ENCODE measurements at places on chromosomes 16 and 17.

DNA sequence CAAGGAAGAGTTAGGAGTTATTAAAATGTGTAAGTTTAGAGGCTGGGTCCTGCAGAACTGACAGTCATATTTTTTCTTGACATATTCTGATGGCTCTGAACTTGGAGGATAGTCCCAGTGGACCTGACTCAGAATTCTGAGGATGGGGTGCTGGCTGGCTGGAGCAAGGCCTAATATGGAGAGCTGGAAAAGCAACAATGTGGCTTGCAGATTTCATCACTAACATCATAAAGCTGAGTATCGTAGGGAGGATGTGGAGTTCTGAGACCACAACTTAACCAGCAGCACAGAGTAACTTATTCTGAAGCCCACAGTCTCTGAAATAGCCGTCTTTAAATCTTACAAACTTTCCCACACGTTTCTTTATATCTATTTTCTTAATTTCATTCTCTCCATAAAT lies 2.3 kb downstream of the KRTAP1-5 start:
- no peak for DNase-seq

- no peak for DNase-seq
Measured at GRCh38 chr16:11333010-11333409, 12.2 kb upstream of the RMI2 start.

DNA sequence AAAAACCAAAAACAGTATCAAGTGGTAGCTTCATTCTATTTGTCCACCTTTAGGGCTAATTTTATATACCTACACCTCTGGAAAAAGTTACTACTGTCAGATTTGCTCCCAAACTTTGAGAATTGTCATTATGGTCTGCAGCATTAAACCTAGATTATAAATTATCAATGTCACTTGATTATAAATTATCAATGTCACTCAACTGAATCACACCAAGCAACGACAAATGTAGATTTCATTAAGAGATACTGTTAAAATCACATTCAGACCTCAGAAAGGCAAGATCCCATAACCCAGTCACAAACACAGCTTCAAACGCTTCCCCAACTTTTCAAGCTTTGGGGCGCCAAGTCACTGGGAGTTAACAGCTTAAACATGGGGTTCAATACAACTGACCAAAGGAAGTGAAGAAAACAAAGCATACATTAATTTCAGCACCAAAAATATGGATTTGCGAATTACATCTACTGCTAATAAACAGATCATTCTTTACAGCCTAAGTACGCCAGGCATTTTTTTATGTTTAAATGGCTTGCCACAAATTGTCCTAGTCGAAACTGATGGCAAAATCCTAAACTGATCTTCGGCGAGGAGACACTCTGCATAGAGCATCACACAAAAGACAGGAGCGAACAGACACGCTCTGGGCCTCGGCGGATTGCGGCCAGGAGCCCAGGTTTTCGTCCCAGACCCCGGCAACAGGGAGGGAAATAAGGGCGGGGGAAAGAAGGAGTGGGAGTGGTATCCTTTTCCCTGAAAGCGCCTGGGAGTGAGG lies 981 bp downstream of the GLG1 start:
- DNase-seq = no peak

DNA sequence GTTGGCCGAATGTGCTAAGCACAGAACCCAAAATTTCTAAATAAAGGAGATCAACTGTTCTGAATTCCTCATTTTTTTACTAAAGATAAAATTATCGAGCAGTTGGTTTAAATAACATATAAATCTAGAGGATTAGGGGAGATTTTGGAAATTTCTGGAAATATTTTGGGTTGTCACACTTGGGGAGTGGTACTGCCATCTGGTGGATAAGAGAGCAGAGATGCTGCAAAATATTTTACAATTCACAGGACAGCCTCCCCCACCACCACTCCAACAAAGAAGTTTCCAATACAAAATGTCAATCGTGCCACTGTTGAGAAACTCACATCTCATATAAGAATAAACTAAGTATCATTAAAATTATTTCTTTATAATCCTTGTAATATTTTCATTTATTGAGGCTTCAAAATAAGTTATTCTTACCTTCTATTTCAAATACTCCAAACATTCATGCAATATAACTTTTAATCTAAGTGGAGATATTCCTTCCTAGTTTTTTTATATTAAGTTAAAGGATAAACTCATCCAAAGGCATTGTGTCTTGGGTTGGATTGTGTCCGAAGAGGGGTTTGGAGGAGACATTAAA lies 17.0 kb upstream of the ABCA8 start:
- DNase-seq = peak; percentile 7

DNA sequence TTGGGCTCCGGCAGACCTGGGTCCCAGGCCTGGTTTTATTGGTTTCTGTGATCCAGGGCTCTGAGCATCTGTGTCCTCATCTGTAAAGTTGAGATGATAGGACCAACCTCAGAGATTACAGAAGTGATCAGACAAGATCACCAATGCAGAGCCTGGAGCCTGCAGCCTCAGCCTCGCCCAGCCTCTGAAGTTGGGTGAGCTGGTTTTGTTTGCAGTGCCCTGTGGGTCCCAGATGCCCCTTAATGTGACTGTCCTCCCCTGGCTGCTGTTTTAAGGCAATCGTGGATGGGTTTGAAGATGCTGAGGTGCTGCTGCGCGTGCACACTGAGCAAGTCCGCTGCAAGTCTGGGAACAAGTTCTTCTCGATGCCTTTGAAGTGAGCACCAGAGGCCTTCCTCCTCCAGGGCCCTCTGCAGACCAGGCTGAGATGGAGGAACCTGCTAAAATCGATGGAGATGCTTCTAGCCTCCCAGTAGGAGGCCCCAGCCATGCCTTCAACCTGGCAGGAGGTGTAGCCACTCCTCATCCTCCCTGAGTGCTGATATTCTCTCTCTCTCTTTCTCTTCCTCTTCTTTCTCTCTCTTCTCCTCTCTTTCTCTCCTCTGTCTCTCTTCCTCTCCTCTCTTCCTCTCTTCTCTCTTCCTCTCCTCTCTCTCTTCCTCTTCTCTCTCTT lies 5.6 kb upstream of the MMP15 start:
- DNase-seq = no peak

DNA sequence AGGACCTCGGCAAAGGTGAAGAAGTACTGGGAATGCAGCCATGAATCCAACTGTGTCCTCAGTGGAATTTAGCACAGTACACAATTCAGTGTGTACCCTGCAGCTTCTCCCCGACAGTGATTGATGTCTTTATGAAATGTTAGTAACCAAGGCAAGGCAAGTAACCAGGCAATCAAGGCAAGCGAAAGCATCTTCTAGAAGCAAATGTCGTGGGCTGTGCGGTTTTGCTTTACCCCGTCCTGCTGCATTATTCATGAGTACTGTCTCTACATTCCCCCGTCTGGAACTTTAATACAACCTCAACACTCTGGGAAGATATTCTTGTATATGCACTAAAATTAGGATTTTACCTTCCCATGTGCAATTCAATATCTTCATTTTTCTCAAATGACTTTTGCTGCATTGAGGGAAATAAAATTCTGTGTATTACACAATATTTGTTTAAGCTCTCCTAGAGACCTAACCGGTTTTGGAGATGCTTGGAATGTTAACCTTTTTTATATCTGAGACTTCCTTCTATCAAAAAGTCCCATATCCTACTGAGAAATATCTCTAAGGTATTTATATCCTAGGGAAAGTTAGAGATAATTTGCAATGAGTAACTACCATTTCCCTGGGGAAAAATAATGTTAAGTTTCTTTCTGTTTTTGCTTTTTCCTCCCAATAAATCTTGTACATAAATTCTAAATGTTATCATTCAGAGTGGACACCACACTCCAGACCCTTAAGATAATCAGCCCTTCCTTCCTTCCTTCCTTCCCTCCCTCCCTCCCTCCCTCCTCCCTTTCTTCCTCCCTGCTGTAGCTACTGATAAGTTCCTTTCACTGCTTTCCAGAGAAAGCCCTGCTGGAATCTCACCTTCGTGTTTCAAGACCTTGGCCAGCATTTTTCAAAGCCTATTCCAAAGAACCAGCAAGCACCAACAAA lies 51.9 kb upstream of the ADORA2B start:
- DNase-seq = no peak

GRCh38 chr16:65828296-65828695 lies 538.2 kb upstream of the CDH5 start:
- DNase-seq = no peak

- DNase-seq = no peak
Measured at GRCh38 chr16:55255733-55256282, 68.2 kb upstream of the IRX6 start.

DNA sequence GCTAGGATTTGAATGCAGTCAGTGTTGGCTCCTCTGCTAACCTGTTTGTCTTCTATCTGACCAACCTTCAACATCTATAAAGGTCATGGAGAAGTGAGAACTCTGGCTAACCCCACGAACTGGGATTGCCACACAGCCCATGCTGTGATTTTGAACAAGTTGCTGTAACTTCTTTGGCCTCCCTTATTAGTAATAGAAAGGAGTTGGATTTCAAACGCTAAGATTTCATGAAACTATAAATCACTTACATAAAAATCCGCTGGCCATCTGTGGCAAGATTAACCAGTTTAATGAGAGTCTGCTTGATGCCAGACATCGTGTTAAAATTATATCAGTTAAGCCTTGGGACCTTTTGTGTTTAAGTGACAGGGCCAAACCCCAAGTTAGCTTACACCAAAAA lies 53.4 kb downstream of the HSD17B2 start:
- no peak for DNase-seq

GRCh38 chr17:47973541-47973940 lies 2.6 kb downstream of the CDK5RAP3 start:
- no peak for DNase-seq

DNA sequence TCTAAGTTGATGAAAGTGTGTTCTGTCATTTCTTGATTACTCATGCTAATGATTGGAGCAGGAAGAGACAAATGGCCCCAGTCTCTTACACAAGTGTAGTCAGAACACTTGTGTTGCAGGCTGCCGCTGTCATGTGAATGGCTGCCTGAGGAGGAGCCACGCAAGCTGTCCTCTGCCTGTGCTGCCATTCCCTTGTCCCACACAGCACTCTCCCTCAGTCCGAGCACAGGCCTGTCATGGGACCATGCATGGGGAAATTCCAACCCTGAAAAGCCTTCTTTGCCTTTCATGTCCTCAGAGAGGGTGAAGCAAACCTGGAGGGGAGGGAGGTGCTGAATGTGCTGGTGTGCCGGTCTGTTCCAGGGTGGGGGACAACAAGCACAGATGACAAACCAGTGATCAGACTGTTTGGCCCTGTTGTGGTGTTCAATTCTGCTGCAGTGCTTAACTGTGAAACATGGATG lies 109.4 kb downstream of the MRTFB start:
- DNase-seq = no peak

- DNase-seq = no peak
Measured at GRCh38 chr17:41870627-41871026, 5.4 kb upstream of the KLHL11 start.

DNA sequence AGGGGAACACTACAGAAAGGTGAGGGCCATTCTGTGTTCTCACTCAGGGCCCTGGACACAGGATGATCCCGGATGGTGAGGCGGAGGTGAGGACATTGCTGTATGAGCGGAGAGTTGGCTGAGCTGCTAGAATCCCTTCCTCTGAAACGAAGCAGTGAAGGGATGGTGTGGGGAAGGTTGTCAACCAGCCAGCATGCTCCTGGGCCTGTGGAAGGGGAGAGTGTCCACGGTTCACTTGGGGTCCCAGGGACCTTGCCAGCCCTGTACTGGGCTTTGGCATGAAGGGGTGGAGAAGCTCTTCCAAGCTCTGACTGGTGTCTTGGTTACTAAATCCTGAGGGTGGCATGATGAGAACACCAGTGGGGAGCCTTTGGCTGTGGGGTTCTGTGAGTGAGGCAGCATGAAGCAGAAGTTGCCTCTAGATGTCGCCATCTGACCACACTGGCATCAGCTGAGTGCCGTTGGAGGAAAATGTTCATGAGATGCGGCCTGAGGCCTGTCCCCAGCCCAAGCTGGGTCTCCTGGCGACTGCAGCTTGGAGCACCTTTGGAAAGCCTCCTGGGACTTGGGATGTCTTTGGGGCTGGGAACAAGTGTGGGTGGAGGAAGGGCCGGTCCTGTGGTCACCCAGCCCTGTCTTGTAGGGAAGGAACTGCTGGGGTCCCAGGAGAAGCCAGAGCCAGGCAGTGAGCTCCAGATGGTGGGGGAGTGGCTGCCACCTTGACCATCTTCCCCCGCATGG lies 14.8 kb downstream of the PDP2 start:
- peak; percentile 7 for DNase-seq

GRCh38 chr17:16273499-16273898 lies 56.5 kb downstream of the PIGL start:
- DNase-seq = no peak

- DNase-seq = no peak
Measured at GRCh38 chr17:75366432-75366831, 39.0 kb downstream of the GRB2 start.

DNA sequence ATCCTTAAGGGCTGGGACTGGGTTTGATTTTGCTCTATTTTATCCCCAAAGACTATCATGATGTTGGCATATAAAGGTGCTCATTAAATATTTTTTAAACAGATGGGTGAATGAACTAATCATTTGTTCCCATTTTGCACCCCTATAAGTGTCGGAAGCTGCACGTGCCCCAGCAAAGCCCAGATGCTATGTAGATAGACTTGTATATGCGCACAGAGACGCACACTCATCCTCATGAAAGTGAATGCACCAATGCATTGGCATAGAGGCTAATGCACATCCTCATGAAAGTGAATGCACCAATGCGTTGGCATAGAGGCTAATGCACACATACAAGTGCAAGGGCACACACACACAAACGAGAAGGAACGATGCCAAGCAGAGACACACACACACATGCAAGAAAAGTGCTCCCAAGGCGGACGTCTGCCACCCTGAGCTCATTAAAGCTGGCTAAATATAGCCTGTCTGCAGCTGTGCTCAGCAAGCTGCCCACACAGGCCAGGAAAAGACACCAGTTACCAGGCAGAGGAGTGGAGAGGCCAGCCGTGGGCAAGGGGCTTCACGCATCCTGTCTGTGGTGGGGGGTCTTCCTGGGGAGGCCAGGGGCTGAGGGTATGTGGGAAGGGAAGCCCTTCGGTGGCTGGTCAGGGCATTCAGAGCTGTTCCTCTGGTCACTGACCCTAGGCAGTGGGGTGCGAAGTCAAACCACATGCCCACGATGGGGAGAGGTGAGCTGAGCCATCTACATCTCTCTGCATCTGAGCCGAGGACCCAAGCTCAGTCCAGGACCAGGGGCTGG lies 52.6 kb downstream of the PIMREG start:
- DNase-seq = no peak

- DNase-seq = no peak
Measured at GRCh38 chr16:67068212-67068753, 39.3 kb downstream of the CBFB start.

DNA sequence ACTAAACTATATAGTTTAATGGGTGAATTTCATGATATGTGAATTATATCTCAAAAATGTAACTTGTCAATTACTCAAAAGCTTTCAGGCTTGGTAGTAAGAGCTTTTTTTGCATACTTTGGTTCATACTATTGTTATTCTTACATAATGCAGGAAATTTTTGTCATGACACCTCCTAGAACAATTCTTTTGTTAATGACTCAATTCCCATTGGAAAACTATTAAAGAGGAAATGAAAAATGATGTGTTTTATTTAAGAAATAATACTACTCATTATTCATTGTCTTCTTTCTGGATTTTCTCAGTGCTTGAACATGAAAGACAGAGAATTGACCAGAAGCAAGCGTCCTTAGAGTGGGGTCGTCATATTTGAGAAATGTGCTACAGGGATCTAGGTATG lies 196.4 kb upstream of the KCNJ16 start:
- DNase-seq = no peak

GRCh38 chr17:11643851-11644250 lies 45.6 kb downstream of the DNAH9 start:
- no peak for DNase-seq

GRCh38 chr17:44522883-44523671 lies 19.9 kb upstream of the GPATCH8 start:
- peak; percentile 34 for DNase-seq

Data from NCI-H345 (cell line).